Bone marrow (tissue), 2 donors: ENCODE measurements at places on chromosomes 1 and 21.
A peak's percentile ranks its signal among the peaks of the same experiment; 100 is the strongest.

DNA sequence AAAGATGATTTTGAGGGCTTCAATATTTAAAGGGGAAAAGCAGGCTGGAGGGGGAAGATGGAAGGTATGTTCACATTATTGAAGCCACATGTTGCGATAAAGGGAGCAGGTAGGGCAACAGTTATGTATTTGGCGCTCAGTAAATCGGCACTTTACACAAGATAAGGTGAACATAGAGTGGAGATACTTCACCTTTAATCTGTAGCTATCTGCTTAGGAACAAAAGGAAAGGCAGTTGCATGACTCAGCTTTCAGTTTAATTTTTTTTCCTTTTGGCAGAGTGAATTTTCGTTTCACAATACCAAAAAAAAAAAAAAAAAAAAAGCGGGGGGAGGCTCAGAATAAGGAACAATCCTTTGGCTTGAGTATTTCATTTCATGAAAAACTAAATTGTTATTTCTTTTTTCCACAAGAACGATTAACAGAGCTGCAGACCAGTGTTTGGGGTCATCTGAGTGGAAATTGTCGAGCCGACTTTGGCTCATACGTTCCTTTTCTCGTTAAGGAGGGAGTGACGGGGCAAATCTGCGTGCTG lies 1.1 kb upstream of the COQ8A start:
- DNase-seq = peak; percentile 71

DNA sequence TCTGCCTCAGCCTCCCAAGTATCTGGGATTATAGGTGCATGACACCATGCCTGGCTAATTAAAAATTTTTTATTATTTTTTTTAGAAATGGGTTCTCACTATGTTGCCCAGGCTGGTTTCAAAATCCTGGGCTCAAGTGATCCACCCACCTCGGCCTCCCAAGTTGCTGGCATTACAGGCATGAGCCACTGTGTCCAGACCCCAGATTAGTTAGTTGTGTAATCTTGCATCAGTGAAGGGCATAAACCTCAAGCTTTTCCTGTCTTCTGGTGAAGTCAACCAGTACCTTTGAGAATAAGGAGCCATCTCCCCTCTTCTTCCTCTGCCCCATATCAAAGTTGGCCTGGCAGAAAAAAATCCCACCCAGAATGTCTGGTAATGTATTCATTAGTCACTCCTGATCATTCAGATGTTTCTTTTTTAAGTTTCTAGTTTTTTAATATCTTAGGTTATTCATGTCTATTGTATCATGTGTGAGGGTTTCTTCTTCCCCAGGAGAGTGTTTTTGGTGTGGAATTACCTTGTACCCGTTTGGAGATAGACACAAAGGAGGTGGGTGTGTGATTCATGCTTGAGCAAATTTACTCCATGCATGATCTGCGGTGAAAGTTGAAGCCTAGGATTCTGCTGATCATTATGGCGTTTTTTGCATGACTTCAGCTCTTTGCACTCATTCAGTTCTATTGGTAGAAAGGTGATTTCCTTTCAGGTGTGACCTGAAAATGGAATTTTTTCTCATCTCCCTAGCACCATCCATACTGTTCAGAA lies 144.0 kb downstream of the FMN2 start:
- DNase-seq = no peak

- DNase-seq = no peak
These were observed 29.7 kb downstream of the SERTAD4 start for GRCh38 chr1:210262167-210262896.

GRCh38 chr1:163745204-163745603 lies 423.4 kb downstream of the NUF2 start:
- DNase-seq = no peak

- no peak for DNase-seq
These were observed 70.2 kb downstream of the IARS2 start for GRCh38 chr1:220164116-220164515.

DNA sequence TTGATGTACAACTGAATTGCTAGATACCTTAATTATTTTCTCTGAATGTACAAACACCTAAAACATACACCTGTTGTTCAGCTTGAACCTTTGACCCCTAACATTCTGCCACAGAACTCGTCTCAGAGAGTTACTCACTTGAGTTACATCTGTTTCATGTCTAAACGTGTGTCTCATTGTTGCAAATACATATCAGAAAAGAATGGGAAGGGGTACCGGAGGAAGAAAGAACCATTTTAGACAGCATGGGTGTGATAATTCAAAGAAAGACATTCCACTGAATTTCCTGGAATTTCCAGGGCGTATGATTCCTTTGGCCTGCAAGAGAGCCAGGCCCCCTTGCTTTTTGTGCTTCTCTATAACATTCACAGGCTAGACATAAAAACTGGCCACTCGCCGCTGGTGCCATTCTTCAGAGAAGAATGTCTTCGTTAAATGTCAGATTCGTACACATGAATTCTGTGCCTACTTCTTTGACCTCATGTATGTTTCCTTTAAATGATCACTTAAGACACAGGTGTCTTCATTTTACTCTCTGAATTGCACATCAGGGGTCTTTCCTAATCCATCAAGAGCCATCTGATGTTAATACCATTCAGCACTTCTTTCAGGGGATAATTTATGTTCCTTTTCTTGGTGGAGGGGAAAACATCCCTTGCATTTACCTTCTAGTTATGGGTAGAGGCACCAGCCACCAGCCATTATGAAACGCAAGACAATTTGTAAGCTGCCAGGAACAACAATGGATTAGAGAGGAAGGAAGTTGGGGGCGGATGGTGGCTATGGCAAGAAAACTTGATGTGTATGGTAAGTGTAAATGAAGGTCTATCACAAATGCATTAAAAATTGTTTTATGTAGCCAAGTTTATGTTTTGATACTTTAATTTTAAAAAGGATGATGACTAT lies 12.7 kb downstream of the ATF3 start:
- DNase-seq = peak; percentile 26

GRCh38 chr1:80993154-80993980 lies 807.4 kb upstream of the ADGRL2 start:
- DNase-seq = no peak

- DNase-seq = no peak
These were observed 5.5 kb upstream of the TRAPPC10 start for GRCh38 chr21:44006656-44007055.

GRCh38 chr1:154886281-154887015 lies 16.4 kb upstream of the KCNN3 start:
- no peak for DNase-seq

- DNase-seq = no peak
These were observed 573 bp downstream of the KLHL21 start for GRCh38 chr1:6601923-6602668.

DNA sequence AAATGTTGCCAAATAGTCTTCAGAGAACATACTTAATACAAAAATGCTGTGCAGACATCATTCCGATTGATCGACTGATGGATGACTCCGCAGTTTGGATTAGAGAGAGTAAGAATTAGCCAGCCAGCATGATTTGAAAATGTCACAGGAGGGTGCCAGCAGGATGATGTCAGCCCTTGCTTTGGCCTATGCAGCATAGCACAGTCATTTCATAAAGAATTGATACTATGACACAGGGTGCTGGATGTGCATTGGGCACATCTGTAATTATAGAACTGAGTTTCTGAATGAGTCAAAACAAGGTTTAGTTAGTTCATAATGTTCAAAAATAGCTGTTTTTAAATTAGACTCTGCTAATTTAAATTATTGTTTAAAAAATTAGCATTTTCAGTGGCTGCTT lies 21.6 kb upstream of the TRAF5 start:
- DNase-seq = no peak

- DNase-seq = no peak
These were observed 1.3 kb downstream of the PLD5 start for GRCh38 chr1:242522996-242523718.

- peak; percentile 97 for DNase-seq
These were observed at the start of gene PTPRC for GRCh38 chr1:198638894-198639635. Gene PTPRC, plus strand, starts transcription at chr1:198639040. Its CDS starts 229 bp downstream, at chr1:198639269.

GRCh38 chr21:31732597-31733550 lies 956 bp upstream of the SCAF4 start:
- no peak for DNase-seq

- DNase-seq = no peak
These were observed 32.4 kb downstream of the SLC19A1 start for GRCh38 chr21:45509566-45510465.

- DNase-seq = no peak
These were observed 881.5 kb downstream of the BRINP3 start for GRCh38 chr1:189596197-189596596.

DNA sequence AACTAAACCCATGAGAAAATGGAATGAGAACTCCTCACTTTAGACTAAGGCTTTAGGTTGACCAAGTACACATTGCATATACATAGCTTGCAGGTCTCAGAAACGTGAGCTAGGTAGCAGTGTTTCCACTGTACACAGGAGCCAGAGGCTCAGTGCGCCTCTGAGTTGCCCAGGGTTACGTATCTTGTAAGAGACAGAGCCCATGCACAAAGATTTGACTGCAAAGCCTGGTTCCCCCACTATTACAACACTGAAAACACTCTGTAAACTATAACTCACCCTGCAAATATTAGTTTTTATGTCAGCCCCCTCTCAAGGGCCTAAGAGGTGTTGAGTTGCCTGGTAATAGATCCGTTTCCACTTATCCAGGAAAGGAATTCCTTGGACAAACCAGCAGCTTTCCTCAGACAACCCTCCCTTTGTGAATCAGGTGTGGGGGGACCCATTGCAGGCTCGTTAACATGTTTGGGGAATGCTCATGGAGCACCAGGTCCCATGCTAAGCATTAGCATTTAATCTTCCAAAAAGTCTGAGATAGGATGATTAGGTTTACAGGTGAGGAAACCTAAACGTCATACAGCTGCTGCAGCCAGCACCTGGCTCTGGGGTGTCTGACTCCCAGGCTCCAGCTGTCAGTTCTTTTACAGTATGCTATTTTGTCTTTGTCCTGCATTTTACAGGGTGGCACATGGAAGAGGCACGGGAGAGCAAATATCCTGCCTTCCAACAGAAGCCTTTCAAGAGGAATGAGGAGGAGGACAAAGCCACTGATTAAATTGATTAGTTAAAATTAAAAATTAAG lies 25.7 kb downstream of the TENT5C start:
- no peak for DNase-seq

DNA sequence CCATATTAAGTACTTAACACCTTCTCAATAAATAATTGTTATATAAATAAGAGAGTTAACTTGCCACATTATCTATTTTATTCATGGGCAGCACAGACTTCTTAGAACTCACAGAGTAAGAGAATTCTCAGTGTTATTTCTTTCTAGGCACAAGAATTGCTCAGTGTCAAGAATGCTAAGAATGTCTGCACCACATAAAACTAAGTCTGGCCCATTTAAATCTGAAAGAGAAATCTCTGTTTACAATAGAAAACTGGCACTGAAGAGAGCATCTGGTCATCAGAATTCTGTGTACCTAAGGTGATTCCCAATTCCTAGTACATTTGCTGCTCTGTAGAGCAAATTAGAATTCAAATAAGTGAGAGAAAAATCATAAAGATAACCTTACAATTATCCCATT lies 3.8 kb downstream of the OR10K2 start:
- DNase-seq = no peak

DNA sequence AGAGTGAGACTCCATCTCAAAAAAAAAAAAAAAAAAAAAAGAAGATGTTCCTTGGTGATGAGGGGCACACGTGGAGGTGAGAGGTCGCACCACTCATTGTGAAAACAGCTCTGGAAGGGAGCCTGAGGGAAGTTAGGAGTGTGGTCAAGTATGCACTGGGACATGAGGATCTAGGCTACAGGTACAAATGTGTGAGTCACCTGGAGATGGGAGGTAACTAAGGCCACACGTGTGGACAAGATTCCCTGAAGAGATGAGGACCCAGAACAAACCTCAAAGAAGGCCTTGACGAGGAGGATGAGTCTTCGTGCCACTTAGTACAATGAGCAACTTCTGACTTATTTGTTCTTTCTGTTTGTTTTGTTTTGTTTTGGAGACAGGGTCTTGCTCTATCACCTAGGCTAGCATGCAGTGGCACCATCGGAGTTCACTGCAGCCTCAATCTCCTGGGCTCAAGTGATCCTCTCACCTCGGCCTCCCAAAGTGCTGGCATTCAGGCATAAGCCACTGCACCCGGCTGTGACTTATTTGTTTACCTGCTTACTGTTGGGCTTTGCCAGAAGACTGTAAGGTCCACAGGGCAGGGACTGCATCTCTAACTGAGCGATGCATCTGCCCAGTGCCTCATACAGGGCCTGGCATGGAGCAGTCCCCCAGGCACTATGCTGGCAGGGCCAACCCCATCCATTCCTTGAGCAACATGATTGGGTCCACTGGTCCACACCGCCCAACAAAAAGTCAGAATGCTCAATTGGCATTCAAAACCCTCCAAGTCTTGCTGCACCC lies 6.4 kb downstream of the ASAP3 start:
- DNase-seq = no peak

DNA sequence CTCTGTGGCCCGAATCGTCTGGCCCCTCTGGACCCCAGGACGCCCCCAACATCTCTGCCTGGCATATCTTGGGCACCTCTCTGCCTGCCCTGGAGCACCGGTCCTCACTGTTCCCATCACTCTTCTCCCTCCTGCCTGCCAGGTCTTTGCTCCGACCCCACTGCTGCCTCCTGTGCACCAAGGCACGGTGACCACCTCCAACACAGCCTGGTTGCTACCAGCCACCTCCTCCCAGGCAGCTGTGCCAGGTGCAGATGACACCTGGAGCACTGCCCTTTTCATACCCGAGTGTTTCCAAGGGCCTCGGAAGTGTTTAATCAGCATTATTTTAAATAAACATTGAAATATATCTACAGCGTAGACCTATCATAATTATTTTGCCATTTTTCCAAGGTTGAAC lies 31.3 kb downstream of the PKNOX1 start:
- no peak for DNase-seq

DNA sequence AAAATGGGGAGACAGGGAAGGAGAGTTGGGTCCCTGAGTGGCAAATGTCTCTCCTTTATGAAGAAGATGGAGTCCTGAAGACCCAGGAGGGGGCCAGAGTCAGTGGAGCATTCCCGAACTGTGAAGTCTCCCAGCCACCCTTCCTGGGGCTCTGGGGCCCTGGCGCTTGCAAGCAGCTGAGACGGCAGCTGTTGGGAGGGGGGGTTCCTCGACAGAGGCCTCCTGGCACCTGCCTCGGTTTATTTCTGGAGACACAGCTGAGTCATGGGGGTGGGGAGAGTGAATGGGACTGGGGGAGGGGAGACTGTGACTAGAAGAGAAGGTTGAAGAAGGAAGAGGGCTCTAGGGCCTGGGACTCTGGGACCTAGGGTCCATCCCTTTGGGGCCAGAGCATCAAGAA lies 14.0 kb downstream of the NES start:
- no peak for DNase-seq

DNA sequence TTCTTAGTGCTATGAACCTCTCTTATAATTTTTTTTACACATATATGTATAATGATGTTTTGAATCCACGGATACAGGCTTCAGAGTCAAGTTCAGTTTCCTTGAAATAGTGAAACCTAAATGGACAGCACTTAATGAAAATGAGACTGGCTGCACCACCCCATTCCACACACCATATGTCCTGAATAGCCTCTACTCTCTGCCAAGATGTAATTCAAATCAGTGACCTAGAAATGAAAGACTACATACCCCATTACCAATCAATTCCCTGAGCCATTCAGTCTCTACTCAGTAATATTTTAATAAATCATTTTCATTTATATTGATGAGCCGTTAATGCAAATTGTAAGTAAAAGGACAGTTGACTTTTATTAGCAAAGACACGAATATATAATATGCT lies 614.9 kb upstream of the TMPRSS15 start:
- no peak for DNase-seq
